IPS-NIHi11 (cell line): ENCODE measurements at places on chromosomes 13 and 19.

- no peak for DNase-seq
Measured at GRCh38 chr19:23482829-23483228, 87.6 kb upstream of the ZNF91 start.

DNA sequence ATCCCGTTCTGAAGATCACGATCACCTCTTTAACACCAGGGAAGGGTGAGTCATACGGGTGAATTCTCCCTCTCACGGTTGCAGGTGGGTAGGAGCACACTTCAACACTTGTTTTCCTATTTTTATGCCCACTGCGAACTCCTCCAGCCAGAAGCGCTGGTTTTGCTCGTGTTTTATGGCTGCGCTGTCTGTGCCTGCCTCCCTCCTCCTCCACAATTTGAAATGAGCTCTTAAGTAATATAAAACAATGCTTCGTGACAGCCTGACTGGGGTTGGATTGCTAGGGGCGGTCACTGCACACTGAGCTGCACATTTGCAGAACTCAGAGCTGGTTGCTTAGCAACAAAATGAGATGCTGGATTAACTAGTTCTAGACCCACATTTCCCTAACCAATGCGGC, 12.9 kb downstream of the CCDC70 start:
- DNase-seq = peak; percentile 50

- peak; percentile 9 for DNase-seq
Measured at GRCh38 chr13:36331280-36331679, 14.9 kb downstream of the SPART start.

GRCh38 chr13:79663977-79664636, 183.2 kb downstream of the NDFIP2 start:
- no peak for DNase-seq

- DNase-seq = no peak
Measured at GRCh38 chr13:75461314-75461713, 20.7 kb downstream of the TBC1D4 start.

DNA sequence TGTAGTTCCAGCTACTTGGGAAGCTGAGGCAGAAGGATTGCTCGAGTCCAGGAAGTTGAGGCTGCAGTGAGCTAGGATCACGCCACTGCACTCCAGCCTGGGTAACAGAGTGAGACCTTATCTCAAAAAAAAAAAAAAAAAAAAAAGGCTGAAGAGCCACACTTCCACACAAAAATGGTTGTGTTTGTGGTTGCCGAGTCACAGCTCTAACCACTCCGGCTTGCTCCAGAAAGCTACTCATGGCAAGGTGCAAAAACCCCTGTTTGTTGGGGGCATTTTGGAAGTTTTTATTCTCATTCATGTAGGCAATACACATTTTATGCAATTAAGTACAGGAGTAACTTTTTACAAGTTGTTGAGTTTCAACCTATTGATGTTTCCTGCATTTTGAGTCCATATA, 93.5 kb downstream of the INSR start:
- DNase-seq = no peak

- no peak for DNase-seq
Measured at GRCh38 chr13:58051396-58051795, 419.9 kb downstream of the PCDH17 start.

GRCh38 chr19:1019980-1020867, 699 bp downstream of the TMEM259 start:
- DNase-seq = no peak

- no peak for DNase-seq
Measured at GRCh38 chr13:24614306-24615080, 65.7 kb upstream of the ATP12A start.

DNA sequence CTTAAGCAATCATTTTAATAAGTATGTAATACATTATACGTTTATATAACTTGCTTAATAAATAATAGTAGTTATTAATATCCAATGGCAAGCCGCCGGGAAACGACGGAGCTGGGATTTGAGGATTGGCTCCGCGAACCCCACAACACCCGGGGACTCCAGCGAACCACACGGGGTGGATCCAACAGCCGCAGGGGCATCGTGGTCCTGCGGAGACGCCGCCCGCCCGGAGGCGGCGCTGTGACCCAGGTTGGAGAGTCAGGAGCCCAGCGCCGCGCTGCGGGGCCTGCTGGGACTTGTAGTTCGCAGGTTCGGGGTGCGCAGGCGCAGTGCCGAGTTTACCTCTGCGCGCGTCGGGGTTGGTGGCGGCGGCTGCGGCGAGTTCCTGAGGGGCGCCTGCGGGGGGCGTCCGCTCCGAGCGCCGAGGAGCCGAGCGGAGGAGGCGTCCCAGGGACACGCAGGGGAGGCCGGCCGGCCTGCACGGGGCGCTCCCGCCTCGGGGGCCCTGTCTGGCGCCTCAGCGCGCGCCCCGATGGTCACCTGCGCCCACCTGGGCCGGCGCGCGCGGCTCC, at the start of gene ZNF554:
ZNF554 (plus strand) TSS at position 329 of the 572 bp plus-strand sequence; CDS start at position 533, 204 bp downstream.
- DNase-seq = peak; percentile 97

DNA sequence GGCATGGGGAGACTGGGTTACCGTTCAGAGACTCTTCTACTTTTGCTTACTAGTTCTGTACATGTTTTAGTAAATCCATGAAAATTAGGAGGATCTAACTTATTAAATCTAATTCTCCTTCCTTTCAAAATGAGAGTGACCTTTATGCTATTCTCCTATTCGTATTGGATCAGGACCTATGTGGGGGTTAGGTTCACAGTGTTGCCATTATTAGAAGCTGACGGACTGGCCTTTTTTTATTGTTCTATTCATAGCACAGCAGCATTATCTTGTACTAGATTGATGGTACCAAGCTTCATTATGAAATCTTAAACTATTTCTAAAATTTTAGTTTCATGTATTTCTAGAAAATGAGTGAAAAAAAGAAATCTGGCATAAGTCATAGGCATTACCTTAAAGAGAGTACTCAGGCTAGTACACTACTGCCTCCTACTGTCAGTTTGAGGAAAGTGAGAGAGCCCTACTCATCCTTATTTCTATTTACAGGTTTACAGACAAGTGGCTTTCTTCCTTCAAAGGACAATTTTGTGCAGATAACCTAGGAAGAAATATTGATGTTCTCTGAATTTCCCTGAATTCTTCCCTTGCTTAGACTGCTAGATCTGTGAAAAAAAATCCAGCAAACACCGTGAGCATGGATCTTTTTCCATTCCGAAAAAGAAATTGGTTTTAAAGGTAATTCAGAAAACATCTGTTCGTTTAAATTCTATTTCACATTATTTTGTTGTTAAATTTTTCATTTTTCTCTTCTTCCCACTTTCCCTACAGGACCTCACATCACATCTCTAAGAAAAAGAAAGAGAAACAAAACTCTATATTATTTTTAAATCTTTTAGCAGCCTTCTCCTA, 485.5 kb downstream of the DIAPH3 start:
- peak; percentile 47 for DNase-seq

DNA sequence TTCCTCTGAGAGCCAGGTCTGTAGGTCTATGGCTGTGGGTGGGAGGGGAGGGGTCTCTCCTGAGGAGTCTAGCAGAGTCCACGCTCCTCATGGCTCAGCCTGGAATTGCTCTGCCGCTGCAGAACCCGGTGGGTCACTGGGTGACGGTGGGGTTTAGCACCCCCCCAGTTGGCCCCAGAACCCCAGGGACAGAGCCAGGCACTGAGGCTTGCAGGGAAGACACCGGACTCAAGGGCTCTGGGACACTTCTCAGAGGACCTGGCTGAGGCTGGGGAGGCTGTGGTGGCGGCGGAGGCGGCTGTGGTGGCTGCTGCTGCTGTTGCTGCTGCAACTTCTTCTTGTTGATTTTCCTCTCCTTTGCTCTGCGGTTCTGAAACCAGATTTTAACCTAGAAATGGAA, 6.1 kb downstream of the CDX2 start:
- DNase-seq = no peak

DNA sequence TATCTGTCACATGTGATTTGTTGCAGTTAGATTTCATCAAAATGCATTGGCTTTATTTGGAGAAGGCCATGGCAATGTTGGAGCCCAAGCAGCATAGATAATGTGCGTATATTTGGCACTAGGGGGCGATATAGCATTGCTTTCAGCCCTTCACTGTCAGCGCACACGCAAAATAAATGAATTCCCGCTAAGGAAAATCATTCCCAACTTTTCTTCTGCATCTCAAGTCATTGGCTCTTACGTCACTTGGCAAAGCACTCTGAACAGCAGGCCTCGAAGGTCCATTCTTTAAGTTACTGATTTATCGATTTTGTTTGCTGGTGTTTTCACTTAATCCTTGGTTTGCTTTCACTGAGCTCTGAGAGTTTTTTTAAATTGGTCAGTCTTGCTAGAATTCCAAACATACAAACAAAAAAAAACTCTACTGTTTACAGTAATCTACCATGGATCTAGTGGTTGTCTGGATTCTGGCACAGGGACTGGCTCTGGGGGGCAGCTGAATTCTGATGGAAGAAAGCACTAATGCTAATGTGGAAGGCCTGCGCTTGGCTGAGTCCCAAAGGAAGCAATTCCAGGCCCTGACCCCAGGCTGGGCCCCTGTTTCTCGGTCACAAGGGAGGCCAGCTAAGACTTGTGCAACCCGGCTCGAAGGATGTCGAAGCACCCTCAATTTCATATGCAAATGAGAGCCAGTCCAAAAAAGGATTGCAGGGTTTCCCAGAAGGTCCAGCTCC, 97.7 kb upstream of the IPO5 start:
- DNase-seq = peak; percentile 81

GRCh38 chr13:63110466-63110865, 1694.8 kb upstream of the PCDH20 start:
- no peak for DNase-seq

DNA sequence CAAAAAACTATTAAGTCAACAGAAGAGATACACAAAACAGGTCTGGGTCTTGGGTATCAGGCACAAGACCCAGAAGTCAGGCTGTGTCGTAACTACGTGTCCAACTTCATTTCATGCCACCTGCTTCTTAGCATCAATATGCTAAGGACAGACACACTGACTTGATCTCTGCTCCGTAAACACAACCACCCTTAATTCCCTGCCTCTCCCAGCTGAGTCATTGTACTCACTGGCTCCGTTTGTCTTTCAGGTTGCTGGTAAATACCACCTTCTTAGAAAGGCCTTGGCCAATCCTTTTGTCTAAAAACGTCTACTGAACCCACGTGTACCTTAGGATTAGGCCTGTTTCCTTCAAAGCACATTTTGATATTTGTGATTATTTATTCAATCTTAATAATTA, 726.2 kb downstream of the PCDH9 start:
- peak; percentile 9 for DNase-seq

DNA sequence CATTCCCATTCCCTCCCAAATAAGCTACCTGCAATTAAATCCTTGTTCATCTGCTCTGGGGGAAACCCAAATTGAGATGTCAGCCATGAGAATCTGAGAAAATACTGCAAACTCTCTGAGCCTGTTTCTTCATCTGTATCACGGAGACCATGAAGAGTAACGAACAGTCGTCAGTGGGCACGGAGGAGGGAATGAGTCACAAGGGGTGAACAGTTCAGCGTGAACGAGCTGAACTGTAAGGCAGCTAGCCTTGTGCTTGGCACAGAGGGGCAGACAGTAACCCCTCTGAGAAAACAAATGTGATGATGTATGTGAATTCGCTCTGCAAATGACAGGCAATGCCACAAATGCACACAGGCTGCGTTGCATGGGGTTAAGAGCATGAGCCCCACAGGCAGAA, 288.7 kb downstream of the FOXO1 start:
- DNase-seq = no peak

DNA sequence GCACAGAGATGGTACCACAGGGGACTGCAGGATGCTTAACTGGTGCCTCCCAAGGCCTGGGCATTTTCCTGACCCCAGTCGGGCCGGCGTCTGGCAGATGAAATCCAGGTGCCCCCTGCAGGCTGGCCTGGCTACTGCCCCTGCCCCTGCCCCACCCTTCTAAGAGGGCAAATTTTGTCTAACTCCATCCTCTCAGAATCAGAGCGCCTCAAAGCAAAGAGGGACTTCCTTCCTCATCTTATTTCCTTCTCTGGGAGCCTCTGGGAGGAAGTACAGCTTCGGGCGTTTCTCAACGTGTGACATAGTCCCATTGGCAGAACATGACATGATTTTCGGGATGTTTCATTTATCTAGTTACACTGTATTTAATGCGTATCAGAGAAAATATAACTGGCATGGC, 2.7 kb downstream of the PRKACA start:
- peak; percentile 66 for DNase-seq

DNA sequence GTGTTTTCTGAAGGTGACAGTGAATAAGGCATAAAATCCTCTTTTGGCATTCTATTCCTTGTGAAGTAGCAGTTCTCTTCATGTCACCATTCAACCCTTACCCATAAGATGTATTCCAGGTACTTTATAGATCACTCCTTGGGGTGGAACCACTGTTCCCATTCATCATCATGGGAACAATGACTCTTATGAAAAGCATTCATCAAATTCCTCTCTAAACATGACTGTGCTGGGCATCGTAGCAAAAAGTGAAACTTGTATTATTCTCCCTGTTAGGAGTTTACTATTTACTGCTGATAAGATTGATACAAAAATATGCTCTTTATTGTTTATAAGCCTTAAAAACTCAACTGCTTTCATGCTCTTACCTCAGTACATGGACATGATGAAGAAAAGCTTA, 793.4 kb downstream of the LIG4 start:
- DNase-seq = no peak

DNA sequence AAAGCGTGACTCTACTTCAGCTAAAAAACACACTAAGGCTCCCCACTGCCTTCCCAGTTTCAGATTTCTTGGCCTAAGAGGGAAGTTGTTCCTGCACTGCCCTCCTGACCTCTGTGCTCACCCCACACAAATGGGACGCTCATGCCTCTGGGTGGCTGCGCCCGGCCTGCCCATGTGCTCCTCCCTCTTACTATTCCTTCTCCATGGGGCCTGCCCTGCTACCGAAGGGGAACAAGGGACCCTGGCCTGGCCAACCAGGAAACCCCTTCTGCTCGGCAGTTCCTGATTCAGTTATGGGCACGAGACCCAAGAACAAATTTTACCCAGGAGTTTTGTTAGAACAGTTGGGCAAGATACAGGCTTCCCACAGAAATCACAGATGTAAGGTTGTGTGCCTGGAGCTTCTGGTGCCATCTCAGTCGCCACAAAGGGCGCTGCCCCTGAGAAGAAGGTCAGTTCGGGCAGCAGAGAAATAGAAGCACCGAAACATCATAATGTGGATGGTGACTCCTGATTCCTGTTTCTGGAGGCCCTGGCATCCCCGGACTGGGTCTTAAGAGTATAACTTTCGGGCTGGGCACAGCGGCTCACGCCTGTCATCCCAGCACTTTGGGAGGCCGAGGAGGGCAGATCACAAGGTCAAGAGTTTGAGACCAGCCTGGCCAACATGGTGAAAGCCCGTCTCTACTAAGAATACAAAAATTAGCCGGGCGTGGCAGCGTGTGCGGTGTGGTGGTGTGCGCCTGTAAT, 5.4 kb upstream of the PLPP2 start:
- DNase-seq = no peak

DNA sequence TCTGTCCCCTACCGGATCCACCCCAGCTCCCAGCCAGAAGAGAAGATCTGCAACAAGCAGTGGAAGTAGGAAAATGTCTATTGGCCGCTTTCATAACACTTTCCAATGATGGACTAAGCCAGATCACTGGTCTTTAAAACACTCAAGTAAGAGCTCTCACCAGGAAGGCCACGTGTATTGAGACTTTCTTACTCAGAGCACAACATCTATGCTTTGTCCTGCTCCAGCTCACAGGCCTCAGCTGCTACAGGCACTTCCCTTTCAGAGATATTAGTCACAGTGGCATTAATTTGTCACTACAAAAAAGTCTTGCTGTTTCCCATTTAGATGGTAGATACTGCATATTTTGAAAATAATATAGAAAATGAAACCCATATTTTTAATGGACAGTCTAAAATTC, 164.2 kb downstream of the ABCC4 start:
- DNase-seq = no peak
